Daoy (cell line): ENCODE measurements at places on chromosomes 2 and 18. TPM values are rescaled to one million over a fixed set of nuclear protein-coding genes. Genes with fewer than 3 reads are reported as not detected.

SMCHD1 gene
- total RNA-seq, result 27.4 and 37.8 TPM in 2 replicates

PSD4 gene
- total RNA-seq, result 7.5 and 13.3 TPM in 2 replicates

FOXI3 gene
- 0.18 and 0.23 TPM in 2 replicates for total RNA-seq

DPY30 gene
- total RNA-seq, result 119 and 141 TPM in 2 replicates

IL18RAP gene
- 0.12 TPM in 1 of 2 replicates, not detected in the other for total RNA-seq

DNA sequence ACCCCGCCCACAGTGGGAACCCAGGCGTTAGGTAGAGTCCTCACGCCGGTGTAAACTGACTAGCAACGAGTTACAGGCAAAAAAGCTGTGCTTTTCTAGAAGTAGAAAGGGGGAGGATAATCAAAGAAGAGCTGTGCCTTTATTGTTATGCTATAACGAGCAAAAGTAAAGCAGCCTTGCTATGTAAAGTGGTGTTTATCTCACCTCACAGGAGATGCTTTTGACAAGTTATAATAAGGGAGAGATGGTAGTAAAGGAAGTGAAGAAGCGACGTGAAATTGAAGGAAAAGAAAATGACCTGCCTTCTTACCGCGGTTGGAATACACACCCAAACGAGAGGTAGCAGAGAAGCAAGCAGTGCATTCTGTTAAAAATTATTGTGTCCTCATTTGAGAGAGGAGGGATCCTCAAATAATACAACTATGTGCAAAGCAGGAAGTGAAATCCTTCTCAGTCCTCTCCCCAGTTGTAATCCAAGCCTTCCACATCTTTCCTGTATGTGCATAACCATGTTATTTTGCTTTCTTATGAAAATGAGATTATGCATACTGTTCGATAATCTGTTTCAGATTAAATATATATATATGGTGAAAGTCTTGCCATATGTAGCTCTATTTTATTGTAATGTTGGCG, 962 bp downstream of the TANK start:
- no peak for DNase-seq

DNA sequence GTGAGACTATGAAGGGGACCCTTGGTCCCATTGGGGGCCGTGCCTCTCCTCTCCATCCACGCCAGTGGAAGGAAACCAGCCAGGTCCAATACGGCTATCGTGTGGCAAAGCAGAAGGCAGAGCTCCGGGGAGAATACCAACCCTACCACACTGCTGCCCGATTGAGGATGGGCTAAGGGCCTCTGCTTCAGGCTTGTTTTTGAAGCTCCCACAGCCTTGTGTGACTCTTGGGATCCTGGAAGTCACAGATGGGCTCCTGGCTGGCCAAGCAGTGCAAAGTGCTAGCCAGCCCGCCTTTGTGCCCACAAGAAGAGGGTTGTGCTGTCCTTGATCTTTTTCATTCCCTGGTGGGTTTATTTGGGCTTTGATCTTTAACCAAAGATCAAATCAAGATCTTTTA, 70.6 kb upstream of the ID2 start:
- no peak for DNase-seq

GRCh38 chr18:10368456-10369453, 85.7 kb upstream of the APCDD1 start:
- no peak for DNase-seq

DNA sequence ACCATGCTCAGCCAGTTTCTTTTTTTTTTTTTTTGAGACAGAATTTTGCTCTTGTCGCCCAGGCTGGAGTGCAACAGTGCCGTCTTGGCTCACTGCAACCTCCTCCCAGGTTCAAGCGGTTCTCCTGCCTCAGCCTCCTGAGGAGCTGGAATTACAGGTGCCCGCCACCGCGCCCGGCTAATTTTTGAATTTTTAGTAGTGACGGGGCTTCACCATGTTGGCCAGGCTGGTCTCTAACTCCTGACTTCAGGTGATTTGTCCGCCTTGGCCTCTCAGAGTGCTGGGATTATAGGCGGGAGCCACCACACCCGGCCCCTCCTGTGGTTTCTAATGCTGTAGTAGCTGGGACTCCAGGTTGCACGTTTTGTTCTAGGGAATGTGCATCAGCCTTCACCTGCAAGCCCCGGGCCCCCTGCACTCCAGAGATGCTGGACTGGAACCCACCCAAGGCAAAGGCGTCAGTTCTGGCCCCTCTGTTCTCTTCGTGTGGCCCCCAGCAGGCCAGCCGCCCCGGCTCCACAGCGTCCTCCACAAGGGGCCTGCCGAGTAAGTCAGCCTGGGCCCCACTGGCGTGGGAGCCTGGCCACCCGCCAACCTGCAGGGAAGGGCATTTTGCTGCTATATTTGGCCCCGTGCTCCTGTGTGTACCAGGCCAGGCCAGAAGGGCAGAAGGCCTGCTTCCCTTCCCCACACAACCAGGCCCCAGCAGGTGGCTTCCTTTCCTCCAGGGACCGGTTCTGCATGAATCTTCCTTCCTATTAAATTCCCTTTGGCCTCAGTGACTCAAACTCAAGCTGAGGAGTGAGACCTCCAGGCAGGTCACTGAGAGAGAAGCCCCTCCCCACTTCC, 25.7 kb upstream of the B3GNT7 start:
- DNase-seq, result no peak

GRCh38 chr2:47009253-47009767, 93.7 kb upstream of the MCFD2 start:
- no peak for DNase-seq

- DNase-seq, result no peak
Measured at GRCh38 chr18:376311-376710, 108.5 kb upstream of the THOC1 start.
